OCI-LY7 (cell line): ENCODE measurements at places on chromosomes 6 and 20.

GRCh38 chr6:12473494-12473893 is 183.3 kb downstream of the EDN1 start:
- no peak for DNase-seq

DNA sequence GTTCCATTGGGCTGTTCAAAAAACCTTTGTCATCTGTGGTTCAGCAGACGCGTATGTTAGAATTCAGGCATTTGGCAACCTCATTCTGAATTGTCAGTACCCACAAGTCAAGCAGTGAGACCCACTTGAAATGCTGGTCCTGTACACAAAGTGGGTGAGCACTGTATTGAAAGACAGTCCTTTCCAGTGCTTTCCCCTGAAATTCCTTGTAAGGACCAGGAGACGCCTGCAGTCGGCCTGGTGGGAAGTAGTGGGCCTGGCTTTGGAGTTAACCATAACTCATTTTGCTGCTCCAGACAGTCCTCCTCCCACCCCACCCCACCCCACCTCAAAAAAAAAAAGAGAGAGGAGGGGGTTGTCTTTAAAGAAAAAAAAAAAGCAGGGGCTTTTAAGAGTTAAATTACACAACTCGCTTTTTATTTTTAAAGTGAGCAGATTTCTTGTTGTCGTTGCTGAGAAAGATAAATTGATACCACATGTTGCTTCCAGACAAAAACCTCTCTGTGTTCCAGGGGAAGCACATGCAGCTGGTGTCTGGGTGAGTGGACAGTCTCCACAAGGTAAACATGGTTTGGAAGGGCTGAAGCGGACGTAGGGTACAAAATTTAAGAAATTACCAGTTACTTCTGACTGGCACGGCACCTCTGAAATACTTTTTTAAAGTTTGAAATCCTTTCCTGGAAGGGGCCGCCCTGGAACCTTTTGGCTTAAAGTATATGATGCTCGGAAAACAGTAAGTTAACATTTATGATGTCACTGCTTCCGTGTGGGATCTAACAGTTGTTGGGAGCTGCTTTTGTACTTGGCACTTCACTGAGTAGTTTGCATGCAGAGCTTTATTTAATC is 95.3 kb downstream of the FOXO3 start:
- DNase-seq: no peak

DNA sequence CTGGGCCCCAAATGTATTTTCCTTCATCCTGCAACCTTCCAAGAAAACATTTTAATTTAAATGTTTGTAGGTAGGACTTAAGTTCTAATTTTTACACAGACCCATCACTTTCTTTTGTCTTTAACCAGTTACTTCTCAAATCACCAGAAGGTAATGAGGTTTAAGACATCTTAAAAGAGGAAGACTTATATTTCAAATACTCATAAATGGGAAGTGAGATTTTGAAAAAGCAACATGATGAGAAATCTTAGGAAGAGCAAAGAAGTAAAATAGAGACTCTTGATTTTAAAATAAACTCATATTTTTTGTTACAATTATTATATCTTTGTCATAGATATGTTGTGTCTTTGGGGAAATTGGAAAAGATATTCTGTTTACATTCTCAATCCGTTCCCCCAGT is 82.3 kb downstream of the SYNE1 start:
- no peak for DNase-seq

DNA sequence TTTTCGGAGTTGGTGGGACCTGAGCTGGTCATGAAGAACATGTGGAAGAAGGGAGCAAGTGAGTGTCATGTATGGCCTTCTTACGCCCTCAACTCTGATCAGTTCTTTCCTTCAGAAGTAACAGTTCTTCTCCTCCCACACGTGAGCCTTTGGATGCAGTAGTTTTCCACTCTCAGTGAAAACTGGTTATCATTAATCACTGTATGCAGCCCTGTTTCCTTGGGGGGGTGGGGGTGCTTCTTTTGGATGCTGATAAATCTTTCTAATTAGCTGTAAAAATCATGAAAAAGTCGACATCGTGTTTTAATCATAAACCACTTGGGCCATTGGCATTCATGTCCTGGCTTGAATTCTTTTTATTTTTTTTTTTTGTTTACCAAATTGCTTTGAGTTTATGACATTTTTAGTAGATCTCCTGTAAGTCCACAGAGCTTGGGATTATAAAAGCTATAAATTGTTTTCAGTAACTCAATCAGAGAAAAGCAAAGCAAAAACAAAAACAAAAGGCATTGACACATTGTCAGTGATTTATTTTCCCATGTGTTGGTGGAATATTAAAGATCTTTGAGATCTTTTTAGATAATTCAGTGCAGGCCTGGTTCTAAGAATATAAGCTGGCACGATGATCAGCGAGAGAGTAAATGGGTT is 84.8 kb downstream of the TRMT11 start:
- no peak for DNase-seq

GRCh38 chr6:142185641-142186040 is 38.6 kb downstream of the VTA1 start:
- no peak for DNase-seq

DNA sequence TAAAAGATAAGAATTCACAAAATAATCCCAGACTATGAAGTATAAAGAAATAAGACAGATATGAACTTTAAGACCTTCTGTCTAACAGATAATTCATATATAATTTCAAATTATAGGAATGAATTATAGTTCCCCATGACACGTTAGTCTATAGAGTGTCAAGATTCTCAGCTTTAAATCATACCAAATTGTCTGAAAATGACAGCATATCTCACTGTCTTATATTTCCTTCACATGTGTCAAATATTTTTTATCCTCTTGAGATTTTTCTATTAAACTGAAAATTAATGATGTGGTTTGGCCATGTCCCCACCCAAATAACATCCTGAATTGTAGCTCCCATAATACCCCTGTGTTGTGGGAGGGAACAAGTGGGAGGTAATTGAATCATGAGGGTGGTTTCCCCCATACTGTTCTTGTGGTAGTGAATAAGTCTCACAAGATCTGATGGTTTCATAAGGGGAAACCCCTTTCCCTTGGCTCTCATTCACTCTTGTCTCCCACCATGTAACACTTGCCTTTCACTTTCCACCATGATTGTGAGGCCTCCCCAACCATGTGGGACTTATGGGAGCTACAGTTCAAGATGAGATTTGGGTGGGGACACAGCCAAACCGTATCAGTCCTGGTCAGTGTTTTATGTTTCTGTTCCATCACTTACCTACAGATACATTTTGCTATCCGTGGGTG is 825.3 kb upstream of the GJE1 start:
- DNase-seq: no peak

- no peak for DNase-seq
Measured at GRCh38 chr6:144298194-144298593, 13.1 kb downstream of the UTRN start.

DNA sequence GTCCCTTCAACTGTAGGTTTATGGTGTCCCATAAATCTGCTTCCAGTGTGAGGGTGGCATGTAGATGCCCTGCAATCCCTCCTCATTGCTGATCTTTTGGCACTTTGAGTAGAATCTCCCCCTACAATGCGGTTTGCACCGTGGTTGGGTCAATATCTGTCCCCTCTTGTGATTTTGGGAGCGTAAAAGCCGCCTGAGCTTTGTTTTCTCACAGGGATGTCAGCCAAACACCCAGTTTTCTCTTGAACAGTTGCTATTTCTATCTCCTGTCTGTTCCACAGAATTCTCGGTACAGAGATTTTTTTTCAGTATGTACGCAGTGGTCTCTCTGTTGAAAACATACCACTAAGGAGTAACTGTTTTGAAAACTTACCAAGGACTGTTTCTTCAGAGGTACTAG is 21.8 kb downstream of the CDS2 start:
- no peak for DNase-seq

DNA sequence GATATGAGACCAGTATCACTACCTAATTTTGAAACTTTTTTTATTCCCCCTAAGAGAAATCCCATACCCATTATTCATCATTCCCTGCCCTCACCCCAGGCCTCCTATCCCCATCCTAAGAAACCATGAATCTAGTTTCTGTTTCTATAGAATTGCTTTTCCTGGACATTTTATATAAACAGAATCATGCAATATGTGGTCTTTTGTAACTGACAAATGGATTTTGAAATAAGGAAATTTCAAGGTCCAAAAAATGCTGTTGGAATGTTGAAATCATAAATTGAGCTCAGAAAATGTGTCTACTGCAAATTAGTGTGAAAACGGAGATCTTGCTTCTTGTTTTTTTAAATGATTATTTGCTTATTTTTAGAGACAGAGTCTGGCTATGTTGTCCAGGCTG is 25.1 kb downstream of the RNF217 start:
- no peak for DNase-seq

- DNase-seq: peak; percentile 30
Measured at GRCh38 chr6:166441325-166442078, 58.8 kb upstream of the MPC1 start.

- DNase-seq: no peak
Measured at GRCh38 chr6:19979059-19979458, 141.9 kb downstream of the ID4 start.

DNA sequence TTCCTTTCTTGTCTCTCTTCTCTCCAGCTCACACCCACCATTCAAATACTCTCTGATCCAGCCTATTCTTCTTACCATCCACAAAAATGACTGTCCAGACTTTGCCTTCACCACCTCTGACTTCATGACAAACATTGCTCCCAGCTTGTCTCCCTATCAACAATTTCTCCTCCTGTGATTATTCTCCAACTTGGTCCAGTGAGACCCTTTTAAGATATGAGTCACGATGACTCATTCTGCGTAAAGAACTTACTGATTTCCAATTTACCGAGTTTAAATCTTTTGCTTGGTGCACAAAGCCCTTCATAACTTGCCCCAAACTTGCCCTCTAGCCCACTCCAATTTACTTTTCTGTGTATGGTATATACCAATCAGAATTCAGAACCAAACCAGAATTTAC is 833.2 kb downstream of the MAFB start:
- no peak for DNase-seq

GRCh38 chr6:45300736-45301135 is 27.4 kb upstream of the RUNX2 start:
- DNase-seq: no peak

GRCh38 chr20:10433014-10433622 is 904 bp downstream of the MKKS start:
- no peak for DNase-seq

DNA sequence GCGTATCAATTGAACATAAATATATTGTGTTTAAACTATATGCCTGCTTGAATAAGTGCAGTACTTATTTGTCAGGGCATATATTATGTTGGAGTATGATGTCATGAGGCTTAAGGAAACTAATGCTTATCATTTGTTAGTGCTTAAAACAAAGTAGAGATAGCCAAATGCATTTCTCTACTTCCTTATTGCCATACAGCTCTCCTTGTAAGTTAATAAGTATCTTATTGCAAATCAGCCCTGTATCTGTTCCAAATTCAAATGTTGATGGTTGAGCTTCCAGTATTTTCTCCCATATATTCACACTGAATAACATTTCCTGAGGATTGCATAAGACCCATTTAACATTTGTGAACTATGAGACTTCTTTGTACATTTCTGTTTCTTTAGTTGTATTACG is 57.8 kb downstream of the CARMIL1 start:
- no peak for DNase-seq

DNA sequence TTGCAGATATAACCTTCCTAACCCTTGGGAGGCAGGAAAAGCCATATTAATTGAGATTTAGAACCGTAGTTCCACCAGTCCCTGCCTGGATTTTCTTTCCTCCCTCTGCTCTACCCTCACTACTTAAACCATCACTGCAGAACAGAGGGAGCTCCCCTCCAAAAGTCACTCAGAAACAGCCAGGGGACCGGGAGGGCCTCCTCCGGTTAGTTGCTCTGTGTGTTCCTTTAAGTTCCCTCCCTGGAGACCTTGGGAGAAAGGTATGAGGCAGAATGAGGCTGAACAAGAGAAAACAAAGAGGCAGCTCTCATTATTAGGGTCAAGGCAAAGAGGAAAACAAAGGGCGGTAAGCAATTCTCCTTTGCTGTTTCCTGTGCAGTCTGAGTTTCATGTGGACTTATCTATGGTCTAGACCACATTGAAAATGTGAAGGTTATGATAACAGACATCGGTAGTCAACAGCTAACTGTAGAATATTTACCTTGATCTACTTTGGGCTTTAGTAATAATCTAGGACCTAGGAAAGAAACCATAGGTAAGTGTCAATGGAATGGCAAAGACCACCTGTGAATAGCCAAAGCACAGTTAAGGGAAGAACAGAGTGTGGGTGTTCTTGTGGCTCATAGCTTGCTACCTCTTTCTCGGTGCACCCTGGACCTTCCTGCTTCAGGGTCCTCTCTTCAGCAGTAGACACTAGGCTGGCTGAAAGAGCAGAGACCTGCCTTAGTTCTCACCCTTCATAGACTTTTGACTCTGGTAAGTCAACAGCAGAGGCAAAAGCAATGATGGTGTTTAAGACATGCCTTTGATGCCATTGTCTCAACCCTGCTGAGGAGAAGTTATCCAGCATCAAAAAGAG is 250.9 kb upstream of the CITED2 start:
- DNase-seq: no peak

DNA sequence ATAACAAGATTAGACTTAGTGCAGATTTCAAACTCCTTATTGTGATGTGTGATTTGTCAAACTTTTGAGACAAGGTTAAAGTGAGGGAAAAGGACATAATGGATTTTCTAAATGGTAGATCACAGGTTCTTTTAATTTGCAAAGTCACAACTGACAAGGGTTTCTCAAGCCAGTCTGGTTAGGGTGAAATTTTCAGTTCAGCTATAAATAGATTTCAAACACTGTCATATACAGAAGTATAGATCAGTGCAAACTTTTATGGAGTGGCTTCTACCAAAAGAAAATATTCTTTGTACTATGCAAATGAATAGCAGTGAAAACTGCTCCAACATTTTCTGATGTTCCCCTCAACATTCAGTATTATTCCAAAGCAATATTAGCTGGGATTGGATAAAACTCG is 337.1 kb upstream of the MAN1A1 start:
- DNase-seq: no peak

GRCh38 chr6:152301021-152301764 is 336.0 kb downstream of the SYNE1 start:
- no peak for DNase-seq

- DNase-seq: peak; percentile 47
Measured at GRCh38 chr6:137341681-137342195, 122.6 kb upstream of the IFNGR1 start.

DNA sequence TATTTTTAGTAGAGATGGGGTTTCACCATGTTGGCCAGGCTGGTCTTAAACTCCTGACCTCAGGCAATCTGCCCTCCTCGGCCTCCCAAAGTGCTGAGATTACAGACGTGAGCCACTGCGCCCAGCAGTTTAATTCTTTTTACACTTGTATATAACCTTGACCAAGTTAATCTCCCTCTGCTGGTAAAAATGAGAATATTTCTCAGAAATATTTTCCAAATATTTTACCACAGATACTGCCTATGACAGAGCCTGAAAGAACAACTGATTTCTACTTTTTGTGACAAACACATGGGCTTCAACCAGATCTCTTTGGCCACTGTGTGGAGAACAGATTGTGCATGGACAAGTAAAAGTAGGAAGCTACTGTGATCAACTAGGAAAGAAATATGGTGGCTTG is 21.2 kb upstream of the NHSL1 start:
- DNase-seq: peak; percentile 44
